Activated naive CD4-positive, alpha-beta T cell treated with anti-CD3 and anti-CD28 coated beads, Interleukin-2, amount 50 U/mL, for 16 hours (primary cell): ENCODE measurements at places on chromosomes 13 and 19.
A peak's percentile ranks its signal among the peaks of the same experiment; 100 is the strongest.

DNA sequence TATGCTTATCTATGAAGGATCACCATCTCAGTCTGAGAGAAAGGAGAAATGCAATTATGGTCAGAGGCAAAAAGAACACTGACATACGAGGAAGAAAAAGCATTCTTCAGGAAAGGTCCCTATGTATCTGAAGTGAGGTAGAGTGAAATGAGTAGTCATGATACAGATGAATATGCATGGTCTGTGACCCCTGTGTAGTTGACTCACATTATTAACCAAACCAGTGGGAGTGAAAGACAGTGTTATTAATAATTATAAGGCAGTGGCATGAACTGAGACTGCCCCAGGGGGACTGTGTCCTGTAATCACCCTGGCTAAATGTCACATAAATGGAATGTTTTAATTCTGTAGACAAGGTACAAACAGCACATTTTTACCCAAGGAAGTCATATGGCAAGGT, 1320.2 kb upstream of the PCDH9 start:
- DNase-seq, result no peak

DNA sequence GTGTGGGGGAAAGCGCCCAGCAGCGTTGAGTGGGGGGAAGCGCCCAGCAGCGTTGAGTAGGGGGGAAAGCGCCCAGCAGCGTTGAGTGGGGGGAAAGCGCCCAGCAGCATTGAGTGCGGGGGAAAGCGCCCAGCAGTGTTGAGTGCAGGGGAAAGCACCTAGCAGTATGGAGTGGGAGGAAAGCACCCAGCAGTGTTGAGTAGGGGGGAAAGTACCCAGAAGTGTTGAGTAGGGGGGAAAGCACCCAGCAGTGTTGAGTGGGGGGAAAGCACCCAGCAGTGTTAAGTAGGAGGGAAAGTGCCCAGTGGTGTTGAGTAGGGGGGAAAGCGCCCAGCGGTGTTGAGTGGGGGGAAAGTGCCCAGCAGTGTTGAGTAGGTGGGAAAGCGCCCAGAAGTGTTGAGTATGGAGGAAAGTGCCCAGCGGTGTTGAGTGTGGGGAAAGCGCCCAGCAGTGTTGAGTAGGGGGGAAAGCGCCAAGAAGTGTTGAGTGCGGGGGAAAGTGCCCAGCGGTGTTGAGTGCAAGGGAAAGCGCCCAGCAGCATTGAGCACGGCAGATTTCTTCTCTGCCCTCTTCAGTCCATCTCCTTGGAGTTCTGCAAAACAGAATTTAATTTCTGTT, 138.4 kb downstream of the ATP11A start:
- DNase-seq, result no peak

DNA sequence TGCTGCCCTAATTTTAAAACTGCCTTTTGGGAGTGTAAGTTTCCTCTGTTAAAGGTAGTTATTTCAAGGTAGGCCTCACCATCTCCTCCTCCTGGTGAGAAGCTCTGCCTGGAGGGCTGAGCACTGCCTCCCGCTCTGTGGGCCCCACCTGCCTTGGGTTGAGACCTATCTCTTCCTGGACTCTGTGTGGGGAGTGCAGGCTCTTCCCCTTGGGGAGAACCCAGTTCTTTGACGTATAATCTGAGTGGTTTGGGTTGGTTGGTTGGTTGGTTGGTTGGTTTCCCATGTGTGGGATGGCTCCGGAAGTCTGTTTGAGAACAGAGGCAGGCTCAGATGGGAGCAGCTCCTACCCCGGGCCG, 39.1 kb downstream of the ACTN4 start:
- no peak for DNase-seq

- no peak for DNase-seq
Observed at GRCh38 chr19:33366127-33366526, 7.4 kb upstream of the CEBPG start.

DNA sequence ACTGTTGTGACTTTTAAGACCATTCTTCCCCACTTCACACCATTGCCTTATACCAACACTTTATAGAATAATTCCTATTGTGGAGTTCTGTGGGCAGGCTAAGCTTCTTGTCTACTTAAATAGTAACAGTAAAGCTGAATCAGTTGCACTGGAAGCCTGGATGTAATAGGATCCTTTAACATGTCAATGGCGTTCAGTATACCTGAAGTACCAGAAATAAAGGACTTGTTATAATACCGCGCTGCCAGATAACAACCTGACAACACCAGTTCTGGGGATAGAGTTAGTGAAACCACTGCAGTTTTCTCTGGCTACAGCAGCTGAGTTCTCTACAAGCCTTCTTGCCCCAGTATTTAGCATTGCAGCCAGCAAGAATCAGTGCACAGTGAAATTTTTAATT, 52.0 kb upstream of the TNFRSF19 start:
- DNase-seq, result no peak

DNA sequence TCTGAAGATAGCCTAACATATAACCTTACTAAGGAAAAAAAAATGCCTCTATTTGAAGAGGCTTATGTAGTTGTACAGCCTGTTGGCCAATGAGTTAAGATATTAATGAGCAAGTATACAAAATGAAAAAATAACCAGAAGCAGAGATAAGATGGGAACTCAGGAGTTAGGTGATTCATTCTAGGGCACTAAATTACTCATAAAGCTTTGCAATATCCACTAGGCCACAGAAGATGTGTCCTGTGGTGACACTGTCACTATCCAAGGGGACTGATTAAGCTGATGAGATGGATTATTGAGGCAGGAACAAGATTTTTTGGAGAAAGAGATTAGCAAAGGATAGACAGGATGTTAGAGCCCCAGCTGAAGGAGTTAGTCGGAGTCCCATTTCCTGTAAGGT, 99.6 kb downstream of the LIG4 start:
- DNase-seq, result no peak

GRCh38 chr13:45522571-45522970, 57.8 kb downstream of the COG3 start:
- no peak for DNase-seq

- DNase-seq, result no peak
Observed at GRCh38 chr13:100809856-100810255, 135.3 kb upstream of the TMTC4 start.

GRCh38 chr13:112750570-112750969, 60.7 kb downstream of the ATP11A start:
- DNase-seq, result no peak

DNA sequence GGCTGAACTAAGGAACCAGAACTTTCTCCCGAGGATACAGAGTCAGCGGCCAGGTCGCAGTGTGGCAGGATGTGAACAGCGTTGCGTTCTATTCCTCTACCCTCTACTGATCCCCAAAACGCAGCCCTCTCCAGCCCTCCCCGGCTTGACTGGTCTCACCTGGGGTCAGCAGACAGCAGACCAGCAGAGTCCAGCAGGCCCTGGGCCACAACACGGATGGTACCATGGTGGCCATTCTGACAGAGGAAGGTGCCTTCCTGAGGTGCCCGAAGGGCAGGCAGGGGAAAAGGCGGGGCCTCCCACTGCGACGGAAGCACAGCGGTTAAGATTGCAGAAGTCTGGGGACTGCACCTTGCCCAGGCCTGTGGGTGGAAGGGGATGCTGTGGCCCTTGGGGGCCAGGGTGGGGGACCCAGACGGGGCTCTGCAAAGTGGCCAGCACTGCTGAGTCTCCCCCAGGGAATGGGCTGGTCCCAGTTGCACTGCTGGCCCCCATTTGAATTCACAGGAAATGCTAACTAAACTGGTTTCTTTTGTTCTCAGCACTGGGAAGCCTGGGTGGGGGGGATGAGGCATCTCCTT, at the start of gene ICAM3:
TSS of gene ICAM3 (minus strand) at position 245 of the 581 bp plus-strand sequence. CDS start at position 235, 10 bp downstream.
- peak; percentile 61 for DNase-seq

GRCh38 chr13:65911546-65912193, 1318.5 kb downstream of the PCDH9 start:
- no peak for DNase-seq

- DNase-seq, result no peak
Observed at GRCh38 chr19:46552891-46553290, 48.2 kb upstream of the CALM3 start.

DNA sequence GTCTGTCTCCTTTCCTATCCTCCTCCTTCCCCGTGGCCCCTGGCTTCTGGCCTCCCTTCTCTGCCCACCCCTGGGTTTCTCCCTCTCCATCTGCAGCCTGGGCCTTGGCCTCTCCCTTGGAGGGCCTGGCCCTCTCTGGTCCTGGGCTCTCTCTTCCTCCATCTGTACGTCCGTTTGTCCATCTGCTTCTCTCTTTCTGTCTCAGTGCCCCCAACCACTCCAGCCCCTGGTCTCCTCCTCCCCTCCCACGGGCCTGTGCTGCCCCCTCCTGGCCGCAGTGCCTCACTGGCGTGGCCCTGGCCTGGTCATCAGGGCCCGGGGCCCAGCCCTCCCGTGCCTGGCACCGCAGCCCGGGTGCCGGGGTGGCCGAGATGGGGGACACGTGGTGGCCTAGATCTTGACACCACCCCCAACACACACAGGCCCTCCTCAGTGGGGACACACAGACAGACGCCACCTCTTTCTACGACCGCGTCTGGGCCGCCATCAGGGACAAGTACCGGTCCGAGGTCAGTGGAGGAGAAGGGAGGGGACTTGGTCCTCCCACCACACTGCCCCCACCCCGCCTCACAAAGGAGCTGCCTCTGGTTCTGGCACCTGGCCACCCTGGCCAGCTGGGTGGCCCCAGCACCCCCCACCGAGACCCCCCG, 11.3 kb downstream of the PRKCSH start:
- DNase-seq, result peak; percentile 44

DNA sequence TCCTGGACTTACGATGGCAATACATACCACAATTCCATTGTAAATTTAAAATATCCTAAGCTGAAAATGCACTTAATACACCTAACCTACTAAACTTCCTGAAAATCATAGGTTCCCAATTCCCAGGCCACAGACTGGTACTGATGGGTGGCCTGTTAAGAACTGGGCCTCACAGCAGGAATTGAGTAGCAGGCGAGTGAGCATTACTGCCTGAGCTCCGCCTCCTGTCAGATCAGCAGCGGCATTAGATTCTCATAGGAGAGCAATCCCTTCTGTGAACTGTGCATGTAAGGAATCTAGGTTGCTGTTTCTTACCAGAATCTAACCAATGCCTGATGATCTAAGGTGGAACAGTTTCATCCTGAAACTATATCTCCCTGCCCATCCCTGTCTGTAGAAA, 1670.2 kb upstream of the PCDH20 start:
- no peak for DNase-seq

DNA sequence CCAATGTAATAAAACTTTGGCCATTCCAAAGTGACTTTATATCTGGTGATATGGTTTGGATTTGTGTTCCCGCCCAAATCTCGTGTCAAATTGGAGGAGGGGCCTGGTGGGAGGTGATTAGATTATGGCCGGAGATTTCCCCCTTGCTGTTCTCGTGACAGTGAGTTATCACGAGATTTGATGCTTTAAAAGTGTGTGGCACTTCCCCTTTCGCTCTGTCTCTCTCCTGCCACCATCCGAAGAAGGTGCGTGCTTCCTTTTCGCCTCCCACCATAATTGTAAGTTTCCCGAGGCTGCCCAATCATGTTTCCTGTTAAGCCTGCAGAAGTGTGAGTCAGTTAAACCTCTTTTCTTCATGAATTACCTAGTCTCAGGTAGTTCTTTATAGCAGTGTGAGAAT, 9.3 kb upstream of the NALCN start:
- DNase-seq, result no peak

DNA sequence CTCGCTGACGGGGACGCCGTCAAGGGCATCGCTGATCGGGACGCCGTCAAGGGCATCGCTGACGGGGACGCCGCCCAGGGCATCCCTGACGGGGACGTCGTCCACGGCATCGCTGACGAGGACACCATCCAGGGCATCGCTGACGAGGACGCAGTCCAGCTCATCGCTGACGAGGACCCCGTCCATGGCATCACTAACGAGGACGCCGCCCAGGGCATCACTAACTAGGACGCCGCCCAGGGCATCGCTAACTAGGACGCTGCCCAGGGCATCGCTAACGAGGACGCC, 945.2 kb downstream of the TUBA3C start:
- no peak for DNase-seq

GRCh38 chr13:30971575-30971974, 39.1 kb downstream of the TEX26 start:
- DNase-seq, result no peak

DNA sequence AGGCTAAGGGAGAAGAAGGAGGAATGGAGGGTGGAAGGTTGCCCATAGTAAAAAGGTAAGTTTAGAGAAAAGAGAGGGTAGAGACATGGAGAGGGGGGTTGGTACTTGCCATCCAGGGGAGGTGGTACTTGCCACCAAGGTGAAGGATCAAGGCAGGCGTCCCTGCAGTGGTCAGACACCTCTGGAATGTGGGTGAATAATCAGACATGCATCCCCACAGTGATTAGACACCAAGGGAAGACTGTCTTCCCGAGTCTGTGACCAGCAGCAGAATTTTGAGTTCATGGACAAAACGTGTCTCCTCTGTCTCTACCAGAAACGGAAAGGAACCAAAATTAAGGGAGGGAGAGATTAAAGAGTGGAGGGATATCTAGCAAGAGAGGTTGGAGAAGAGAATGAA, 27.1 kb upstream of the IGFL1 start:
- DNase-seq, result no peak

- peak; percentile 72 for DNase-seq
Observed at GRCh38 chr19:11375143-11375948, 880 bp downstream of the SWSAP1 start.

- no peak for DNase-seq
Observed at GRCh38 chr13:36130552-36131221, 495 bp downstream of the DCLK1 start.
